Activated CD4-positive, CD25-positive, alpha-beta regulatory T cell (primary cell): ENCODE measurements at places on chromosomes 12 and 14.

DNA sequence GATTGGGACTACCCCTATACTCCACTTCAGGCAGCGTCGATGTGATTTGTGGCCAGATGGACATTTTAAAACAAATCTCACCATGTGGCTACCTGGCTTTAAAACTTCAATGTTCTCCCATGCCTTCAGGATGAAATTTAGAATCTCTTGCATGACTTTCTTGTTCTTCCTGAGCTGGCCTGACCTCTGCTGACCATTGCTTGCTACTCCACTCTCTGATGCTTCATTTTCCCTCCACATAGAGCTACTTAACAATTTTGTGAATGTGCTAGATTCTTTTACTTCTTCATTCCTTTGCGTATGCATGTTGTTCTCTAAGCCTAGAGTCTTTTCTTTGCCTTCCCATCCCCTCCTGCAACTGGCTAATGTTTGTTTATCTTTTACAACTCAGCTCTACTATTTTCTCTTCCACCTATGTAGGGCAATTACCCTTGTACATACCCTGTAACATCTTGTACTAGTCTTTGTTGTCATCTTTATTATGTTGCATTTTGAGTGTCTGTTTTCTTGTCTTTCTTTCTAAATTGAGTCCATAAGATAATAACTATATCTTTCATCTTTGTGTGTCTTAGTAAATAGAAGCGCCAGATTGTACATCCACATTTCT is 41.2 kb downstream of the YLPM1 start:
- no peak for DNase-seq

DNA sequence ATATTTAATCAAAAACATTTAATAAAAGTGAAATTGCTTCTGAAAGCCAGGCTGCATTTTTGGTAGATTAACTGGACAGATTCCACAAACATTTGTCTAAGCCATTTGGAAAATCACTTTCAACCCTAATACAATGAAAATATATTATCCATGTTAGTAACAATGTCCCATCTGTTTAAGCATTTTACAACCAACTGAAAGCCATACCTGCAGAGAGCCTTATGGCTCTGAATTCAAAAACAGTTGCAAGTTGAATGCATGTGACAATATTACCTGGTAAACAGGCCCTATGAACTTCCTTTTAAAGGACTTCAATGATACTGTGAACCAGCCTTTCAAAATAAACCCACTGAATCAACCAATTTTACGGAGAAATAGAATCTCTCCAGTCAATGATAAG is 468.1 kb downstream of the BTG1 start:
- DNase-seq, result no peak

DNA sequence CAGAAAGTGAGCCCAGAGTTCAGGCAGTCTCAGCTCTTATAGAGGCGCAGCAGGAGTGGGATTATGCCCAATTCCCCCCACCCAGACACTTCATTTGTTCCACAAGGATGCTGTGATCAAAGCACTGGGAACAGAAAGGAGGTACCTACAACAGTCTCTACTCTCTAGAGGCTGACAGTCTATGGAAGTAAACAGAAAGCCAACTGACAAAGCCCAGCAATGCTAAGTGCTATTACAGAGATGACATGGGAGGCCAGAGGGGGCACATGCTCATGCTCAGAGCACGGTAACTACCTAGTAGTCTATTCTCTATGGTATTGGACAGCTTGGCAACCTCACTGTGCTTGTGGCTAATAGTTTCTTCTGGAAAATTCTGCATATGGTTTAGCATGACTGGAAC is 85.9 kb downstream of the STXBP6 start:
- no peak for DNase-seq

- DNase-seq, result no peak
Measured at GRCh38 chr14:66101662-66102061, 384.5 kb upstream of the CCDC196 start.

GRCh38 chr12:101038289-101038871 is 171.7 kb downstream of the SLC5A8 start:
- DNase-seq, result no peak

DNA sequence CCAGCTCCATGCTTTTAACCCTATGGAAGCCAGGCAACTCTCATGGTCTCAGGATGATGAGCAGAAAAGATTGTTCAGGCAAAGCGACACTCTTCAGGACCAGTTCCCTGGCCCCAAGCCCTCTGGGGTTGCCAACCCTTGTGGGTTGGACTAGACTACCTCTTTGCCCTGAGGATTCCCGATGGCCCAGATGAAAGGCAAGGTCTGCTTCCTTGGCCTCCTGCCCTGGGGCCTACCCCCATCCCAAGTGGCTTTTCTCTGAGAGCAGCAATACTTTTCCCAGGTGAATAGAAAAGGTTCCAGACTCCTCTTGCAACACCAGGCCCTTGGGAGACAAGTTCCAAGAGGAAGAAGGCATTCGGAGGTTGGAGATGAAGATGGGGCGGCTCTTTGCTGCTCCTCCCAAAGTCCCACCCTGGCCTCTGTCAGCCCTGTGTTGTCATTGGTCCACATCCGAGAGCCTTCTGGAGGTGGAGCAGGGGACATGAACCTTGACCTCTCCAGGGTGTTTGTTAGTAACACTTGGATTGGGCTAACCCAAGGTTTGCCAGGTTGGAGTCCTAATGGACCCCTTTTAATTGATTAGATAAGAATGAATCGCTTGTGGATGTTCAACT is 131.1 kb downstream of the GCH1 start:
- DNase-seq, result no peak

GRCh38 chr14:102088012-102088792 is 1.4 kb upstream of the HSP90AA1 start:
- peak; percentile 32 for DNase-seq

DNA sequence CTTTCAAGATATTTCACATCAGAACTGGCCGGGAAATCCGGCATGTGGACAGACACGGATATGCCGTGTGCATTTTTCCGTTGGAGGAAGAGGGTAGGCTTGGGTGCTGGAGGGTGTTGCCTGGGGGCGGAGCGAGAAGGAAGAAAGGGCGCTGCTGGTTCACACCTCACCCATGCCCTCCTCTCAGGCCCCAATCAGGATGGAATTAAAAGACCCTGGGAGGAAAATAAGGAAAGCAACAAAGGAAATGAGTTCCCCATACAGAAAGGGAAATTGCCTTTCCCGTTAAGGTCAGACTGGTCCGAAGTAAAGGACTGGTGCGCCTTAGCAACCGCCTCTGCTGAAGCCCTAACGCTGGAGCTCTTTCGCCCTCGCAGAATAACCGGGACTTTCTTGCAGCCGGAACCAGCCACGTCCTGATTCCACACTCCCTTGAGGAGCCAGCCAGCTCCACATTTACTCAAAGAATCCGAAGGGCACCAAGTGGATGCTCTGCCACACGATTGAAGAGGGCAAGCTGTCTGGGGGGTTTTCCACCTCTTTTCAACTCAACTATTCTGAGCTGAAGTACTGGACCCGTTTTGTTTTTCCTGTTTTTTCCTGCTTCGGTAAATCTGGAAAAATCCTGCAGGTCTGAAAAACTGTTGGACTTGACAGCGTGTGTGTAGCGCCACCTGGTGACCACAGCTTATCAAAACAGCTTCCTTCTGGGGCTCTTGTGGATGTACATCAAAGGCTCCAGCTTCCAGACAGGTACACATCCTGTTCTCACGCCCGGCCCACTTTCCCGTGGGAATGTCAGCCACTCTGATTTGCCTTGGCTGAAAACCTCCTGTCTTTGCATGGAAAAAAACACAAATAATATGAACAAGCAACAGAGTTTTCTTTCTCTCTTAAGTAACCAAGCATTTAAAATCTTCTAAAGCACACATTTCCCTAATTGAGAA is 37.6 kb upstream of the BCL2L14 start:
- DNase-seq, result peak; percentile 30

DNA sequence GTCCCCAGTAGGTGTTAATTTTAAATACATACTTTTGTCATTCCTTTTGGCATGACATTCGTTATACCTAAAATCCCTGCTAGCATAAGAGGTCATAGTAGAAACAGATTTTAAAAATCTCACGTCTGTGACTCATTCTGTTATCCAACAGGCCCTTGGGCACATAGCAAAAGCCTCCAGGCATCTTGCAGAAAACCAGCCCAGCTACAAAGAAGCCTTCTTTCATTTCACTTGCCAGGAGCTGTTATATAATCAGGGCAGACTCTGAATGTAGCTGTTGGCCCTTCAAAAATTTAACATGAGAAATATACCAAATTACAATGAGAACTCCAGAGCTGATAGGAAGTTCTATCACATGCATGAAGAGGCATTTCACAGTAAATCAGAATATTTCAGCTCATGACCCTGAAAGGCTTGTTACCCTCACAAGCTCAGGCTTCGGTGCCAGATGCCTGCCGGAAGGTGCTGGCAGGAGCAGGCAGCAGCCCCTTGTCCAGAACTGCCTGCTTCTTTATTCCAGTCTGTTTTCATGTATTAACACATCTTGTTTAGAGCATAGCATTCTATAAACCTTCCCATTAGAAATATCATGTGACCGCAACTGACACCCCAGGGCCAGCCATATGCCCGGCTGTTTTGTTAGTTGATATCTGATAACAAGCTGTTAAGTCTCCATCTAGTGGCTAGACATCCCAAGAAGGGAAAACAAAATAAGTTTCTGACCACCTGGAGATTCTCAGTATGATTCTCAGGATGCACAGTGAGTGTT is 17.8 kb downstream of the E2F7 start:
- DNase-seq, result no peak

GRCh38 chr14:24132061-24132685 is 1.7 kb downstream of the FITM1 start:
- DNase-seq, result peak; percentile 11

DNA sequence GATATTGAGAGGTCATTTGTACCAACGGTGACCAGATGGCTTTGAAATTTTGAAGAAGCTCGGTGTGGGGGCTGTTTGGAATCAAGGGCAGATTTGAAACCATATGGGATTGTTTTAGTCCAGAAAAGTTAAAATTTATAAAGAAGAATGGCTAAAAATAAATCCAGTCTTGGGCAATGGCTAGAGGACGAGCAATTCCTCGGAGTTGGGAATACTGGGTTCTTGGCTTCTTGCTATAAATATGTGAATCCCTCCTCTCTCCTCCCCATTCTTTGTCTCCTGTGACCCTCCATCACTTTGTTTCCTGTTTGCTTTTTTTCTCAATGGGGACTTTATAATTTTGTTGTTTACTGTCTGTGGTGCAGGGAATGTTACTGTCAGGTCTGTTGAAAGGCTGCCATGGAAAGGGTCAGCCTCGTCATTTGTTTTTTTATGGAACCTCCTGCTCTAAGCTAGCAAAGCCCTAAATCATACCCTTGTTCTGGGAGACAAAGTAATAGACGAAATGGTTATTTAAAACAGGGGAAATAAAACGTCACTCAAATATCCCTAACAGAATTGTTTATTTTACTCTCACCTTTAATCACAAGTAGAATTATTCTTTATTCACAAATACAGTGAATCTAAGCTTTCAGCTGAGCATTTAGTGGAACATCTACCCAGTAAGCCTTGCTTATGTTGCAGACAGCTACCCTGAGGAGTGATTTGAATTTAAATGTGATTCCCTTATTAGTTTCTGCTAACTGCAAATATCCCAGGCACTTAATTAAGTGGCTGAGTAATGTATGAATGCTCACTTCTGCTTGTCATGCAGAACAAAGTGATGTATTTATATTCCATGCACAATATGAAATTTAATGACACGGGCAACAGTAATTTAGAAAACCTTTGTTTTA is 273.1 kb upstream of the NOVA1 start:
- DNase-seq, result no peak

DNA sequence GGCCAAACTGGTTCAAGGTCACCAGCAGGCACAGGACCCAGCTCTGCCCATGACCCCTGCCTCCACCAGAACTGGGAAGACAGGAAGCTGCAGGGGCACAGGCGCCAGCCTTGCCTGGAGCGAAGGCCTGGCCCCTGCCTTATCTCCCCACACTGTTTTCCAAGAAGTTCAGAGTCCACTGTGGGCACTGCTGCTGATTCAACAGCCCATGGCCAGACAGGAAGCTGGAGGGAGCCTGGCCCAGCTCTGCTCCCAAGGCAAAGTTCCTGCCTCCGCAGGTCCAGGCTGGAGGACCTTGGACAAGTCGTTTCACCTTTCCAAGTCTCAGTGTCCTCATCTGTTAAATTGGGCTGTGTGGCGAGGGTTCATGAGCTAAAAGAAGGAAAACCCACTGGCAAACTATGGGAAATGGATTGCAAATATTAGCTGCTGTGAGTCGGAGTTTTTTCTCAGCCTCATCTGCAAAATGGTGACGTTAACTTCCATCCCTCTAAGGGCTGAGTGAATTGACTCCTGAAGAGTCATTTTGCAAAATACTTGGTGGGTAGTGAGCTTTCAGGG is 1.2 kb downstream of the PHETA1 start:
- no peak for DNase-seq

DNA sequence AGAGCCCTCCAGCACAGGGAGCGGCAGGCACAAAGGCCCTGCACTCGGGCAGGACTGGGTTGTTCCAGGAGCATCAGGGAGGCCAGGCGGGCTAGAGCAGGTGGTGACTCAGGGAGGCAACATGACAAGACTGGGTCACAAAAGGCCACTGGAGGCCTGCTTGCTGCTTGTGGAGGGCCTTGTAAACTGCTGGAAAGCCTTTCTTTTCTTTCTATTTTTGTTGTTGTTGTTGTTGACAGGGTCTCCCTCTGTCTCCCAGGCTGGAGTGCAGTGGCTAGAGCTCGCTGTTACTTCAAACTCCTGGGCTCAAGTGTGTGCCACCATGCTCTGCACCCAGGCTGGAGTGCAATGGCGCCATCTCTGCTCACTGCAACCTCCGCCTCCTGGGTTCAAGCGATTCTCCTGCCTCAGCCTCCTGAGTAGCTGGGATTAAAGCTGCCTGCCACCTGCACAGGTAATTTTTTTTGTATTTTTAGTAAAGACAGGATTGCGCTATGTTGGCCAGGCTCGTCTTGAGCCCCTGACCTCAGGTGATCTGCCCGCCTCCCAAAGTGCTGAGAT is 11.8 kb upstream of the RCOR1 start:
- no peak for DNase-seq

- peak; percentile 76 for DNase-seq
Measured at GRCh38 chr12:52884526-52885293, 20.2 kb downstream of the KRT8 start.

- no peak for DNase-seq
Measured at GRCh38 chr14:71004481-71004880, 97.2 kb downstream of the PCNX1 start.

GRCh38 chr14:89027097-89027740 is 202.8 kb downstream of the TTC8 start:
- DNase-seq, result peak; percentile 35

- no peak for DNase-seq
Measured at GRCh38 chr14:97581016-97581415, 783.8 kb downstream of the VRK1 start.

- no peak for DNase-seq
Measured at GRCh38 chr12:76192416-76192815, 107.9 kb upstream of the NAP1L1 start.

GRCh38 chr14:58501214-58501816 is 73.8 kb downstream of the KIAA0586 start:
- no peak for DNase-seq

- DNase-seq, result no peak
Measured at GRCh38 chr12:117985182-117985581, 16.4 kb upstream of the KSR2 start.

- DNase-seq, result no peak
Measured at GRCh38 chr12:19759227-19759626, 319.9 kb downstream of the AEBP2 start.
